Activated naive CD4-positive, alpha-beta T cell (primary cell): ENCODE measurements at places on chromosomes 5 and 9.

- no peak for DNase-seq
Observed at GRCh38 chr9:123335193-123335985, 20.6 kb upstream of the CRB2 start.

DNA sequence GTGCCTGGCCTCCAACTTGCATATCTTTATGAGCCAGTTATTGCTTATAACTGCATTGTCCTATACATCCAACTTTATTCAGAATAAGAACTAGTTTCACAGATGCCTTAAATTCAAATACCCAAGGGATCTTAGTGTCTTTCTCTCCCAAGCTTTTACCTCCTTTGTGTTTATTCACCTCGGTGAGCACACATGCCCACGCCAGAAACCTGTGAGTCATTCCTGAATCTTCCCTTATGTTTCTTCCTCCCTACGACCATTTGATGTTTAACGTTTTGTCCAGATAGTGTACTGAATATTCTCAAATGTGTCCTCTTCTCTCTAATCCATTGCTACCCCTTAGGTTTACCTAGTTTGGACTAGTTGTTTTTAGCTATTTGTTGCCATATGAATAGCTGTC, 55.5 kb upstream of the MEGF10 start:
- DNase-seq = no peak

GRCh38 chr5:74389531-74390305, 250.8 kb downstream of the ENC1 start:
- DNase-seq = no peak

DNA sequence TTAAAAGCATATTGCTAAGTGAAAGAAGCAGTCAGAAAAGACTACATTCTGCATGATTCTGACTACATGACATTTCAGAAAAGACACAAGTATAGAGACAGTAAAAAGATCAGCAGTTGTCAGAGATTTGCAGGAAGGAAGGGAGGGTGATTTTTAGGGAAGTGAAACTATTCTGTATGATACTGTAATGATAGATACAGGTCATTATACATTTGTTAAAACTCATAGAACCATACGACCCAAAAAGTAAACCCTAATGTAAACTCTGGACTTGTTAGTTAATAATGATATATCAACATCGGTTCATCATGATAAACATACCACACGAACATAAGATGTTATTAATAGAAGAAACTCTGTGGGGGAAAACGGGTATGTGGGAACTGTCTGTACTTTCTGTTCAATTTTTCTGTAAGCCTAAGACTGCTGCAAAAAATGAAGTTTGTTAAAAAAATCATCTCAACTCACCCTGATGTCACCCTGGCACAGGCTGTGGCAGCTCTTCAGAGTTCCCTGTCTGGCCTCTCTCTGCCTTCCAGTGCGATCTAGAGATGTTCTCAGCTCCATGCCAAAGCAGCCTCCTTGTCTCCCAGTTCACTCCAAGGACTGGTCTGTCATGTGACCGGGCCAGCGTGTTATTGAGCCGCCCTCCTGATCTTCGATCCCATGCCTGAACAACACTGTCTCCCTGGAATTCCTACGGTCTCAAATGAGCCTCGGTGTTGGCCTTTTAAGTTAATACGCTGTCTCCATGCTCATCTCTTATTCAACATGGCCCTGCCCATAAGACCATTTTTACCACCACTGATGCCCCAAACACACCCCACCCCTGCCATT, 35.4 kb downstream of the PRLR start:
- DNase-seq = no peak

- DNase-seq = no peak
Observed at GRCh38 chr5:137303509-137303908, 195.6 kb downstream of the SPOCK1 start.

DNA sequence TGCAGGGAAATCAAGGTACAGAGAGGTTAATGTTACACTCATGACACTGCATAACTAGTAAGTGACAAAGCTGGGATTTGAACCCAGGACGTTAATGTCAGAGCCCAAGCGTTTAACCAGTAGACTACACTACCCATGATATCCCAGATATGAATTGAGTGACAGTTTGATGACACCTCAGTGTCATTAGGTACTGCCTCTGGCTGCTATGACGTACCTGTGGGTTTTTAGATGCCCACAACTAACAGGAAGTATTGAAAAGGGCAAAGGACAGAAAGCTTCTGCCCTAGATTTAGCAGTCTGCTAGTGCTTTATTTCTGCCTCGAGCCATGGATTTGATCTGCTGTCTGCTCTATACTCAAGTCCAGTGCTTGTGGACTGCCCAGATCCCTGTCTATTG, 56.2 kb downstream of the GLRA1 start:
- no peak for DNase-seq

- DNase-seq = no peak
Observed at GRCh38 chr5:51383131-51384121, at the start of gene ISL1. Gene ISL1 (plus strand): TSS chr5:51383448. CDS start chr5:51383672, 224 bp downstream.

DNA sequence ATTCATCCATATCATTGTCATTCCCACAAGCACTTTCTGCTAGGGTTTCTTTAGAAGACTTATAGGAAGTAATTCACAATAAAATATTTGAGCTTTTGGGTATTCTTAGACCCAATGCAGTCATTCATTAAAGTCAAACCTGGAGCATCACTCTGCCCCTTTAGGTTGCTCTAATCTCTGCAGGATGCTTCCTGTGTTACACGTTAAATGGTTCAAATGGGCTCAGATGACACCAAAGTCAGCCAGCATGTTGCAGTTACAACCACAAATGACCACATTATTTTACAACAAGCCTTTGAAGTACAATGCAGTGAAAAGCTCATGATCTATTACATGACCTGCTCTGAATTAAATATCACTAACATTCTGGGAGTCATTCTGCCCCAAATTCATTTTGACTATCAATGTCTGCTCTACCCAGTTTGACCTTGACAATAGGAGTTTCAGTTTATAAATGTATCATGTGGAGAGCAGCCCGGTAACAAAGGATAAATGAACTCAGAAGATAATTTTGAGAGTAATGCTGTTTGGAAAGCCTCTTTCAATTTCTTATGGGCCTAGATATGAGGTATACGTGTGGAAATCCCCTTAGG, 668.6 kb upstream of the DMAC1 start:
- DNase-seq = no peak

DNA sequence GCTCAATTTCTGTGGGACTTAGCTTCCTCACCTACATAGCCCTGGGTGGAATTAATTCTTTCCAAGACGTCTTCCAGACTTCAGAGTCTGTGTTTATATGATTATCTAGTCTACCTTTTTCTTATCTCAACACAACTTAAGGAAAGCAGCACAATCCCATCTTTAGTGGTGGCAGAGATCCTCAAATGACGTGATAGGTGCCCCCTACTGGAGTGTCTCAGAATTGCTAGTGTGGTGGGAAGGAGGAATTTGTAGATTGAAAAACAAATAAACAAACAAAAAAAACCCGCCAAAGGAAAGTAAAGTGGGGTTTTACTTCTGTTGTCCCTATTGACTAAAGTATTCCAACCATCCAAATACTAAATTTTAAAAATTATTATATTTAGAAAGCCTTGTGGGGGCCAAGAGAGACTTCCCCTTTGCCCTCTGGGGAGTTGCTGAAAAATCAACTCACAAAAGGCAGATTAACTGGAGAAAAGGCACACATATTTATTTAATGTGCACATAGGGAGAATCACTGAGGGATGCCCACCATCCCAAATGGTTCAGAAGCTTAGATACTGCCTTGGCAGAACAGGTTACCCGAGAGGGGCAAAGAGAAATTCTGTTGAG, 283.3 kb downstream of the TMEM167A start:
- DNase-seq = no peak

GRCh38 chr9:14366076-14366475, 52.1 kb upstream of the NFIB start:
- no peak for DNase-seq

DNA sequence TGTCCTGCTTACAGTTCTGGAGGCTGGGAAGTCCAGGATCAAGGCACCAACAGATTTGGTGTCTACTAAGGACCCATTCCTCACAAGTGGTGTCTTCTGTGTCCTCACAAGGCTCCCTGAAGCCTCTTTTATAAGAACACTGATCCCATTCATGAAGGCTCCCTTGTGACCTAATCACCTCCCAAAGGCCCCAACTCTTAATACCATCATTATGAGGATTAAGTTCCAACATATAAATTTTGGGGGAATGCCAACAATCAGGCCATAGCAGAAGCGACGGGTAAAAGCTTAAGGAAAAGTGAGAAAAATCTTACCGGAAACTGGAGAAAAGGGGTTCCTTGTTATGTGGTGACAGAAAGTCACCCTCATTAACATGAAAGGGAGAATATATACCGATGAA, 11.2 kb downstream of the CTNNAL1 start:
- no peak for DNase-seq
